ENCODE measurements at places on chromosomes 1 and 21.

DNA sequence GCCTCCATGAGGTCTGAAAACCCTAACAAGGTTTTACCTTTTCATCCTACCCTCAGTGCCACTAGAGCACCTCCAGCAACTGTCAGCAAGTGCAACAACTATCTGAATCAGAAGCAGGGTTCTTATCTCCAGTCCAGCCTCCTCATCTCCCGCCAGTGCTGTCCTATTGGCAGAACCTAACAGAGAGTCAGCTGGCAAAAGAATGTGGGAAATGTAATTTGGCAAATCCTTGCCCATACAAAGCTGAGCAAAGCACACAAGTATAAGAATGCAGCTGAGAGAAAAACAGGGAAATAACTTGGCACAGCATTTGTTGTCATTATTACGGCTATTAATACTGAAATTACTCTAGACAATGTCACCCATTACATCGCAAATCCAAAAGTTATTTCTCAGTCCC, 124.2 kb downstream of the ATP6V1G3 start:
- DNase-seq: no peak
- H3K4me3 ChIP-seq: no peak overlapping the region
- H3K27ac ChIP-seq: no peak overlapping the region
- no peaks in the 10 kb centered on the region for H3K27me3 ChIP-seq
- H3K4me1 ChIP-seq: no peaks in the 10 kb centered on the region

- H3K4me1 ChIP-seq: peaks cover 55% of the 10 kb centered on the region
- no peak overlapping the region for H3K27ac ChIP-seq
- DNase-seq: no peak
- H3K27me3 ChIP-seq: no peaks in the 10 kb centered on the region
- H3K36me3 ChIP-seq: no peaks in the 10 kb centered on the region
Measured at GRCh38 chr1:6357243-6357936, 36.2 kb downstream of the ACOT7 start.

GRCh38 chr1:16187748-16188401, 24.6 kb downstream of the ARHGEF19 start:
- no peaks in the 10 kb centered on the region for H3K36me3 ChIP-seq
- DNase-seq: peak; percentile 79
- no peak overlapping the region for H3K4me3 ChIP-seq

DNA sequence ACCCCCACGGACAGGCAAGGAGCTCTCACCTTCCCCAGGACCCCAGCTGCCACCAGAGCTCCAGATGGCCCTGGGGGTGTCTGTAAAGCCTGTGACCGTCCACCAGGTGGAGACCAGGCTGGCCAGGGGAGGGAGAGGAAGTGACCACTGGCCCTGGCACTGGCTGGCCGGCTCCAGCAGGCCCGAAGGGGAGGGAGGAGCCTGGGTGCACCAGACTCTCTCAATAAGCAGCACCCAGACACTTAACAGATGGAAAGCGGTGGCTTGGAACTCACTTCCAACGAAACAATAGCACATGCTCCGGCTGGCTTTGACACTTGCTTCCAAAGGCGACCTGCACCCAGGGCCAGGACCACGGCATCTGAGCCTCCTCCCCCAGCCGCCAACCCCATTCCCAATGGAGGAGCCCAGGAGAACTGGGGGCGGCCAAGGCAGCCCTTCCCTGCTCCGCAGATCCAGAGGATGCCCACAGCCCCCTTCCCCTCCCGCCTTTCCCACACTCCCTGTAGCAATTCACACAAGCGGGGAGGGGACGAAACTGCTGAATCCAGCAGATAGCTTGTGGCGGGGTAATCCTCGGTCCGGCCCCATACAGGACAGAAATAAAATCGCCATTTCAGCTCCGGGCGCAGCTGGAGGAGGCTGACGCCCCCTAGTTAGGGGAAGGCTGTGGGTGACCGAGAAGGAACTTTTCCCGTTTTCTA, 742 bp upstream of the PDE9A start:
- peaks cover 55% of the 10 kb centered on the region for H3K27me3 ChIP-seq
- peak overlapping the region; percentile 80 for H3K4me3 ChIP-seq
- peaks cover 38% of the 10 kb centered on the region for H3K4me1 ChIP-seq
- peak overlapping the region; percentile 75 for H3K27ac ChIP-seq
- DNase-seq: peak; percentile 64

DNA sequence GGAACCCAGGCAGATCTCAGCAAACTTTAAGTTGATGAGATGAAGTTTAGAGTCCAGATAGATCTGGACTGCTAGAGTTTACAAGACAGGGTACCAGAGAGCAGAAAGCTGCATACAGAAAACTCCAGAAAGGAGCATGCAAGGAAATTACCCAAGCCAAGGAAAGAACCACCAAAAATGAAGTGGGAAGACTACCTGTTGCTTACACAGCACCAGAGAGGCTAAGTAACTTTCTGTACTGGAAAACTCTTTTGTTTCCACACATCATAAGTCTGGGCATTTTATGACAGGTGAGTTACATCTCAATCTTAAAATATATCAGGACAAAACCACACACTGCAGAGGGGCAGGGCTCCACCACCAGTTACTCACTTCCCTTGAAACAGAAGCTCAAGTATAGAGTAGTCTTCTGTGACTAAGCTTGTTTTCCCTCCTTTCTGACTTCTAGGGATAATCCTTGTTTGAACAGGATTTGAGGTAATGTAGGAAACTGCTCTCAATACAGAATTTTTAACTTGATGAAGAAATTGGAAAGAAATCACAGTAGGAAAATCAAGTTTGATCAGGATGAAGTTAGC, 17.4 kb upstream of the GJA9 start:
- H3K36me3 ChIP-seq: no peaks in the 10 kb centered on the region
- H3K27ac ChIP-seq: no peak overlapping the region
- DNase-seq: no peak
- H3K4me3 ChIP-seq: no peak overlapping the region
- no peaks in the 10 kb centered on the region for H3K27me3 ChIP-seq
